ENCODE measurements at places on chromosomes 7 and 10. TPM values are rescaled to one million over a fixed set of nuclear protein-coding genes. Genes with fewer than 3 reads are reported as not detected.

NEUROD6 gene
- not detected for polyA plus RNA-seq

FAM180A gene
- 0.12 TPM for polyA plus RNA-seq

CYP2E1 gene
- polyA plus RNA-seq: 1.3 TPM

OR2A42 gene
- polyA plus RNA-seq: 0.01 TPM

AGR2 gene
- 0.20 TPM for polyA plus RNA-seq

All from psoas muscle (tissue), 8 donors.